ENCODE measurements at places on chromosomes 3 and 15.

DNA sequence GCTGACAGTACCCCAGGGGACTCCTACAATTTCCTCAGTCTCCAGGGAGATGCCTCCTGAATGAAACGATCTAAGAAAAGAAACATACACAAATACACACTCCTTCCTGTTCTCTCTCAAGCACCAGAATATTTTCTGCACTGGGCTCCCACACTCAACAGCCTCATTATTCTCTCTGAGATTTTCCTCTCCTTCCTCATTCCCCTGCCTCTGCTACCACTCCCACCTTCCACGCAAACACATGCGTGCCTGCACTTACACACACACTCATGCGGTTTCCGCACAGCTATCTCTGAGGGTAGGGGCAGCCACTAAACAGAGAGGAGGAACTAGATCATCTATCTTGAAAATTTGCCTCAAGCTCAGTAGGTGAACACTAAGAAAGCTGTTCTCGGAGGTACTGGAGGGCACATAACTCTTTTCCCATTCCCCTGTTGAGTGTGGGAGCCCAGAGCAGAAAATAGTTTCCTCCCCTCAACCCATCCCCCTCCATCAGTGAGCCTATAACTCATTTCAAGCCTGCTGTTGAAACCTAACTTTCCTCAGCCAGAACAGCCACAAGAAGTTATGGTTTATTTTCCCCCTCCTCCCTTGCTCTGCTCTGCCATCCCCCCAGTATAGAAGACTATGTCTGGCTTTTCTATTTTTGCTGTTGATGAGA is 30.5 kb upstream of the TIPARP start:
- no peak for DNase-seq

GRCh38 chr3:153952091-153952490 is 169.1 kb upstream of the ARHGEF26 start:
- no peak for DNase-seq

GRCh38 chr3:157163217-157163953 is 3.4 kb upstream of the CCNL1 start:
- DNase-seq: no peak

- no peak for DNase-seq
These were observed 31.2 kb downstream of the RYR3 start for GRCh38 chr15:33341953-33342352.

- DNase-seq: no peak
These were observed 730 bp downstream of the ZKSCAN7 start for GRCh38 chr3:44555723-44556122.

GRCh38 chr3:121974601-121975111 is 47.4 kb downstream of the ILDR1 start:
- no peak for DNase-seq

DNA sequence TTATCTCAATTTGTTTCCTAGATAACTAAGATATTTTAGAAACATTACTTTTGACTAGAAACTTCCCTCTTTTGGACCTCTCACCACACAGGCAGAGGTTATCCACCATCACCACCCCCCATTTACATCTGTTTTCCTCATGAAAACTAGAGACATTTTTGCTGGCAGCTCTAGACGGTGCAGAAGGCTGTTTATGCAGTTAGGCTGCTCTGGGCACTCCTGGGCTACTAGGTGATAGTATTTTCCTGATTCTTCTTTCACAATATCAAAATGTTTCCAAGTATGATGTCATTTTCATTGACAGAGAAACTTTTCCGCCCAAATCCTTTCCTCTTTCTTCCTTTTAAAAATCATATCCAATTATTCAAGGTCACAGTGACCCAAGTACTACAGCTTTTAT is 67.1 kb downstream of the PLOD2 start:
- DNase-seq: no peak

DNA sequence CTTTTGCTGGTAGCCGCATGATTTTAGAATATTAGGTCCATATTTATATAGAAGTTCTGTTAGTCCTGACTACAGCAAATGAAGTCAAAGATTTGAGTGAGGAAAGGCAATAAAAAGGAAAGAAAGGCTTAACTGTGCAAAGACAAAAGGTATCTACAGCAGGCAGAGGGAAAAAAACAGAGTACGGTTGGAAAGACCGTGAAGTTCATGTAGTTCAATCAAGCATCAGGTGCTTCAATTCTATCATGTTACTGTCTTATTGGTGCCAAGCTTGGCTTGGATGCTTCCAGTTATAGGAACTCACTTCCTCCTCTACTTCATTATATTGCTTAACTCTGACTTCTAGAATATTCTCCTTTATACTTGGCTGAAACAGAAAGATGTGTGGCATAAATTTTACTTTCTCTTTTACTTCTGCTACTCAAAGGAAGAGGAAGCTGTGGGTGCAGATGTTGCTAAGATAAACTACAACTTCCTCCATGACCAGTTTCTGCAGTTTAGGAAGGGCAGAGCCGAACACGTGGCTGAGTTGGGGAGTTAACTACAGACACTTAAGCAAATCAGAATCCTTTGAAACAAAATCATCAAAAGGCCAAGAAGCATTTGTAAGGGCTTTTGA is 72.6 kb upstream of the ZBED2 start:
- DNase-seq: no peak

DNA sequence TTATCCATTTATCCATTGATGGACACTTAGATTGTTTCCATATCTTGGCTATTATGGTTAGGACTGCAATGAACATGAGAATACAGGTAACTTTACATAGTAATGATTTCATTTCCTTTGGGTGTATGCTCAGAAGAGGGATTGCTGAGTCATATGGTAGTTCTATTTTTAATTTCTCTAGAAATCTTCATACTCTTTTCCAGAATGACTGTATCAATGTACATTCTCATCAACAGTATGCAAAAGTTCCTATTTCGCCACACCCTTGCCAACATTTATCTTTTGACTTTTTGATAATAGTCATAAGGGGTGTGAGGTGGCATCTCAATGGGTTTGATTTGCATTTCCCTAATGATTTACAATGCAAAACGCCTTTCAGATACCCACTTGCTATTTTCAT is 6.2 kb upstream of the NIPA1 start:
- DNase-seq: no peak

- peak; percentile 68 for DNase-seq
These were observed 638 bp downstream of the BLOC1S6 start for GRCh38 chr15:45587863-45588170.

GRCh38 chr3:197256836-197257444 is 41.5 kb downstream of the DLG1 start:
- no peak for DNase-seq
